Purkinje cell (primary cell): ENCODE measurements at places on chromosomes 3 and 15. TPM values are rescaled to one million over a fixed set of nuclear protein-coding genes. Genes with fewer than 3 reads are reported as not detected.

Gene ALDH1L1
- polyA plus RNA-seq: 4.2 and 4.9 TPM in 2 replicates

Gene SCN5A
- polyA plus RNA-seq: not detected in 2 replicates

Gene ASB14
- polyA plus RNA-seq: 0.13 and 1.8 TPM in 2 replicates

Gene ITIH3
- polyA plus RNA-seq: not detected in 2 replicates

Gene LRRK1
- 0.67 and 1.1 TPM in 2 replicates for polyA plus RNA-seq

Gene CD276
- 1.3 and 2.0 TPM in 2 replicates for polyA plus RNA-seq

Gene ACSBG1
- polyA plus RNA-seq: 3.7 and 3.8 TPM in 2 replicates

Gene NR2F2
- 38.7 and 46.0 TPM in 2 replicates for polyA plus RNA-seq

Gene GOLGA8T
- not detected in 2 replicates for polyA plus RNA-seq

Gene ANKRD34C
- 4.0 and 5.0 TPM in 2 replicates for polyA plus RNA-seq

Gene MED12L
- 3.2 and 8.0 TPM in 2 replicates for polyA plus RNA-seq

Gene CCDC174
- 21.7 and 28.5 TPM in 2 replicates for polyA plus RNA-seq

Gene XCR1
- not detected in 2 replicates for polyA plus RNA-seq

Gene IQCF5
- polyA plus RNA-seq: not detected in 2 replicates

Gene ARPP19
- polyA plus RNA-seq: 341 and 650 TPM in 2 replicates

Gene RAB43
- 0.83 and 1.8 TPM in 2 replicates for polyA plus RNA-seq

Gene ROPN1
- 2.9 TPM in 1 of 2 replicates, not detected in the other for polyA plus RNA-seq

Gene C2CD4A
- polyA plus RNA-seq: not detected in 2 replicates

Gene RTP1
- polyA plus RNA-seq: 2.0 TPM in 1 of 2 replicates, not detected in the other

Gene SERP1
- 129 and 138 TPM in 2 replicates for polyA plus RNA-seq

Gene CX3CR1
- 0.43 TPM in 1 of 2 replicates, not detected in the other for polyA plus RNA-seq

Gene MCTP2
- 0.07 and 0.51 TPM in 2 replicates for polyA plus RNA-seq

Gene MYEF2
- 27.2 and 35.0 TPM in 2 replicates for polyA plus RNA-seq

Gene PTH1R
- polyA plus RNA-seq: 2.5 and 3.0 TPM in 2 replicates

Gene MESP1
- polyA plus RNA-seq: 1.1 and 2.1 TPM in 2 replicates

Gene SOX2
- polyA plus RNA-seq: 5.7 and 7.0 TPM in 2 replicates

Gene LRRN1
- 58.5 and 59.6 TPM in 2 replicates for polyA plus RNA-seq

Gene SNTN
- polyA plus RNA-seq: 3.5 TPM in 1 of 2 replicates, not detected in the other

Gene GATM
- 20.2 and 23.8 TPM in 2 replicates for polyA plus RNA-seq

Gene MORC1
- polyA plus RNA-seq: not detected in 2 replicates

Gene FSIP1
- 1.5 TPM in 1 of 2 replicates, not detected in the other for polyA plus RNA-seq

Gene MCCC1
- 15.8 and 23.5 TPM in 2 replicates for polyA plus RNA-seq

Gene HDC
- 1.2 and 2.6 TPM in 2 replicates for polyA plus RNA-seq

Gene RBP2
- polyA plus RNA-seq: not detected in 2 replicates

Gene PEAK1
- 1.3 and 9.5 TPM in 2 replicates for polyA plus RNA-seq

Gene LRRC3B
- polyA plus RNA-seq: 7.5 and 14.7 TPM in 2 replicates

Gene IREB2
- polyA plus RNA-seq: 23.3 and 26.2 TPM in 2 replicates

Gene ELL3
- not detected in 2 replicates for polyA plus RNA-seq

Gene PLOD2
- 3.5 and 7.4 TPM in 2 replicates for polyA plus RNA-seq

Gene CCDC33
- not detected in 2 replicates for polyA plus RNA-seq

Gene AADACL2
- not detected in 2 replicates for polyA plus RNA-seq

Gene GFM1
- polyA plus RNA-seq: 57.0 and 89.6 TPM in 2 replicates

Gene GABRR3
- polyA plus RNA-seq: not detected in 2 replicates

Gene CCDC9B
- 0.11 and 0.14 TPM in 2 replicates for polyA plus RNA-seq
